CD8-positive, alpha-beta memory T cell (primary cell): ENCODE measurements at places on chromosomes 3 and 15.

DNA sequence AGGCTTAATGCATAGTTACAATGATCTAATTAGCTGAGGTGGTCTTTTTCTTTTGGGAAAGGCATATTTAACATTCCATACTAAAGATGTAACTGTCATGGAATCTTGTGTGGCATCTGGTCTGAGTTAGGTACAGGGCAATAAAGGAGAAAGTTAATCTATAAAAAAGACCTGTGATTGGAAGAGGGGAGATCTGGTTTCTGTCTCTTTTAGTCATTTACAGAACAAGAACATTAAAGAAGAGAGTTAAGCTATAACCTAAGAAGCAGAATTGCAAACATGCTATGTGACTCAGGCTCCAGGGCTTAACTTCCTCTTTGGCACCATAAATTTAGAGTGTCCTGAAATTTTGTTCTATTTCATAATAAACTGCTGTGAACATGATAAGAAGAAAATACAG is 47.2 kb upstream of the MME start:
- no peak for DNase-seq

- DNase-seq: no peak
Measured at GRCh38 chr3:64170270-64170669, 55.0 kb downstream of the PRICKLE2 start.

DNA sequence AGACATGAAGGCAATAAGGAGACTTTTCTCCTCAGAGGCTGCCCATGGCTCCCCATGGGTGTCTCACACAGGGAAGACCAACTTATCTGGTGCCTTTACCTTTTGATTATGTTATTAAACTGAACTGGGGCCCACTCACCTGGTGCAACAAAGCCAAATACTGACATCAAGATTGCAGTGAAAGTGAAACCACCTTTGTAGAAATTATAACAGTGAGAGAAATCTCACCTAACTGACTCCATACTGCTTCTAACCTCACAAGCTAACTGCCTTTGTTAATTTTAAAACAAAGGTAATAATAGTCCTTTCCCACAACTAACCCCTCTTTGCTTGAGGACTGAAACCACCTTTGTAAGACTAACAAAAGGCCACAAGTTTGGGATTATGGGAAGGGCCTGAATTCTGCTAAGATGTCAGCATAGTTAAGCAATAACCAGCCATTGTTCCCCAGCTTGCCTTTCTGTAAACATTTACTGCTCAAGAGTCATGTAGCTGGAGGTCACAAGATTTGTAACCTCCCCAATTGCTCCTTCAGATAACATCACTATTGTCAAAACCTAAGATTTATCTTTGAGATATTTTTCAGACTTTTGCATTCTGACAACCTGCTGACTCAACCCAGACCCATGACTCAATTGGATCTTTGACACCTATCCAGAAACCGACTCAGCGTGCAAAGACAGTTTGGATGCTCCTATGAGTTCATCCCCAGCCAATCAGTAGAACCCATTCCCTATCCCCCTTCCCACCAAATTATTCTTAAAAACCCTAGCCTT is 420.3 kb upstream of the CFAP20DC start:
- no peak for DNase-seq

GRCh38 chr3:189598530-189599225 is 32.5 kb upstream of the TP63 start:
- no peak for DNase-seq

DNA sequence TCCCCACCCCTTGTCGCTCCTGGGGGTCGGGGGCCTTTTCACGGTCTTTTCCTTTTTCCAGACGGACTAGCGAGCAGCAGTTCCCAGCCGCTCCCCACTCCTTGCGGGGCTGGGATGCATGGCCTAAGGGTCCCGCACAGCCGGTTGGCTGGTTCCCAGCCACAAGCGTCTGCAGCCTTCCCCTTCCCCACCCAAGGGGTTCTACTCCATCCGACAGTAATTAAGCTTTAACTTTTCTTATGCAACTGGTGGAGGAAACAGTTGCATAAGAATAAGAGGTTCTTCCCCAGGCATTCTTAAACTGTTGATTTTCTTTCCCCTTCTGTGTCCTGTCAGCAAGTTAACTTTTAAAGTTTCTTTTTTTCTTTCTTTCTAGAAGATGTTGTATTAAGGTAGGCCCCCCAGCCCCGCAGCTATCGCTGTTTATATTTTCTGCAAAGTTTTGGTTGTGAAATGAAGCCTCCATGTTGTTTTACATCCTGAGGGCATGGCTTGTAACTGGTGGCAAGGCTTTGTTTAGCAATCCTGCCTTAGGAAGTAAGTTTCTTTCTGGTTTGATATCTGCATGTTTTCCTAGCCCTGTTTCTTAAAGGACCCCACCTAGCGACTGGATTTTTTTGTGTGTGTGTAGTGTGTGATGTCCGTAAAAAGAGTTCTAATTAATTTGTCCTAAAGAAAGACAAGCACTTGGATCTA is 207.5 kb downstream of the ZNF385D start:
- DNase-seq: no peak

DNA sequence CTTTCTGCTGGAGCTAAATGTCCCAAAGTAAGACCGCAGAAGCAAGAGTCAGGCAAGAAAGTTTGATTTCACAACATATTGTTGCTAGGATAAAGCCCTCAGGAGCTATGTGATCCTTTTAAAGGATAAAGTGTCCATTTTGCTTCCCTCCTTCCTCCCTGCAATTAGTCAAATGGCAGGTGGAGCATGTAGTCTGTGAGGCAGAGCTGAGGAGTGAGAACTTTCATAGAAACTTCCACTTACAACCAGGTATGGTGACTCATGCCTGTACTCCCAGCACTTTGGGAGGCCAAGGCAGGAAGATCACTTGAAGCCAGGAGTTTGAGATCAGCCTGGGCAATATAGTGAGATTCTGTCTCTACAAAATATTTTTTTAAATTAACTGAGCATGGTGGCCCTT is 25.2 kb upstream of the RHCG start:
- DNase-seq: no peak

DNA sequence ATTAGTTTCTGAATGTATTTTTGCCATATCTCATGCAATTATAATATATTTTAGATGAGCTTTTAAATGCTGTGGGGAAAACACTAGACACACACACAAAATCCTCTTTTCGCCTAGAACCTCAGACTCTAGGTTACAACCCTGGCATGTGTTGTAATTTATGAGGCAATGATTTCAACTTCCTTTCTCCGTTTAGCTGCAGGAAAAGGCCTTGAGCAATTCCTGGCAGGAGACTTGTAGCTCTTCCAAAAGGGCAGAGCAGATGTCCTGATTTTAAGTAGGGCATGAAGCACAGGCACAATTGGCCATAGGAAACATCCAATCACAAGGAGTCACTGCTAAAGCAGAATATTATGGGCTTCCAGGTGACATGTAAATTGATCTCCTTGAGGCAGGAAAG is 82.0 kb downstream of the GPR156 start:
- DNase-seq: no peak
